ENCODE measurements at places on chromosomes 16 and 17. TPM values are rescaled to one million over a fixed set of nuclear protein-coding genes. Genes with fewer than 3 reads are reported as not detected.

NPIPA7 gene
- total RNA-seq: 15.7 TPM

DNAH2 gene
- not detected for total RNA-seq

XYLT1 gene
- total RNA-seq: 49.6 TPM

SLC9A5 gene
- 1.6 TPM for total RNA-seq

KLHL11 gene
- total RNA-seq: 21.6 TPM
